ENCODE measurements at places on chromosomes 16 and 17. TPM values are rescaled to one million over a fixed set of nuclear protein-coding genes. Genes with fewer than 3 reads are reported as not detected.

Gene KRTAP9-8
- total RNA-seq = not detected

Gene SLC16A11
- total RNA-seq = 0.56 TPM

Gene CIAPIN1
- total RNA-seq = 41.8 TPM

Gene CACNG1
- total RNA-seq = not detected

DNA sequence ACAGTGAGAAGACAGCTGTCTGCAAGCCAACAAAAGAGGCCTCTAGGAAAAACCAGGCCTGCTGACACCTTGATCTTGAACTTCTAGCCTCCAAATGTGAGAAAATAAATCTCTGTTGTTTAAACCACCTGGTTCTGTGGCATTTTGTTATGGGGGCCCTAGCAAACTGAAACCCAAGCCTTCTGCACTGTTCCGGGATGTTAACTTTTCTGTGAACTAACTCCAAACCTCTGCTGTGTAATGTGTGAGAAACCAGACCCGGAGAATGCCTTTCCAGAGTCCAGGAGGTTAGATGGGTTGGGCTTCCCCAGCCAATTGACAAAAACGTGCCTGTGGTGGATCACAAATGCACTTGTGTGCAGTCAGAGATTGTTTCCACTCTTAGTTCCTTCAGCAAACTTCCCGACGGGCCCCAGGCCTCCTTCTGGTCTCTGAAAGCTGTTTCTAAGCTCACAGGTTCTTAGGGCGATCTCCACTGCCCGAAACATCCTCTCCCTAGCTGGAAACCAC lies 13.6 kb upstream of the GGA2 start:
- no peak for DNase-seq

- no peak for DNase-seq
These were observed 500.7 kb upstream of the HSBP1 start for GRCh38 chr16:83306961-83307593.

GRCh38 chr17:44522883-44523671 lies 19.9 kb upstream of the GPATCH8 start:
- peak; percentile 81 for DNase-seq

- no peak for DNase-seq
These were observed 894 bp upstream of the PHKG2 start for GRCh38 chr16:30747331-30747730.

- no peak for DNase-seq
These were observed 52.8 kb downstream of the GSG1L start for GRCh38 chr16:28010671-28011070.

Data from Right ventricle myocardium superior (tissue), 1 donor.